Nephron progenitor cell (in vitro differentiated cells): ENCODE measurements at places on chromosomes 3 and 15.

GRCh38 chr3:177335728-177336127 is 138.4 kb upstream of the TBL1XR1 start:
- no peak for DNase-seq

- DNase-seq, result no peak
Measured at GRCh38 chr3:190676481-190676880, 162.6 kb downstream of the IL1RAP start.

- DNase-seq, result no peak
Measured at GRCh38 chr3:143291836-143292447, 172.4 kb downstream of the CHST2 start.

GRCh38 chr15:51580982-51581381 is 41.6 kb downstream of the DMXL2 start:
- DNase-seq, result no peak

- DNase-seq, result peak; percentile 11
Measured at GRCh38 chr15:93333796-93334195, 244.8 kb upstream of the RGMA start.

GRCh38 chr15:78061963-78062427 is 15.5 kb downstream of the TBC1D2B start:
- DNase-seq, result no peak

GRCh38 chr3:109382588-109382987 is 45.2 kb upstream of the DPPA4 start:
- no peak for DNase-seq

DNA sequence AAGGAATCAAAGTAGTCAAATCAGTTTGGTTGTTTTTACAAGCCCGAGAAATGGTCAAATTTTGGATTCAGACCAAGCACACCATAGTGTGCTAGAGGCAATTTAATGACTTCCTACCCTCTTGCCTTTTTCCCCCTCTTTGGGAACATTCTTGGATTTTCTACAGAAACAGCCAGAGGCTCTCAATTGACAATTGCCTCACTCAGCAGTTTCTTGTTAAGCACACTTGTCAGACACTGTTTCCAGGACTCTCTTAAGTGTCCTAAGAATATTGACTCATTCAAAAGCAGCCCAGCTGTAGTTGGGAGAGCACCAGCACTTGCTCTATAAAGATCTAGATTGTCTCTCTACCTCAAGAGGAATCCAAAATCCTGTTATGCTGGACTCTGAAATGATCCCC is 1.5 kb upstream of the SLC35G2 start:
- no peak for DNase-seq

DNA sequence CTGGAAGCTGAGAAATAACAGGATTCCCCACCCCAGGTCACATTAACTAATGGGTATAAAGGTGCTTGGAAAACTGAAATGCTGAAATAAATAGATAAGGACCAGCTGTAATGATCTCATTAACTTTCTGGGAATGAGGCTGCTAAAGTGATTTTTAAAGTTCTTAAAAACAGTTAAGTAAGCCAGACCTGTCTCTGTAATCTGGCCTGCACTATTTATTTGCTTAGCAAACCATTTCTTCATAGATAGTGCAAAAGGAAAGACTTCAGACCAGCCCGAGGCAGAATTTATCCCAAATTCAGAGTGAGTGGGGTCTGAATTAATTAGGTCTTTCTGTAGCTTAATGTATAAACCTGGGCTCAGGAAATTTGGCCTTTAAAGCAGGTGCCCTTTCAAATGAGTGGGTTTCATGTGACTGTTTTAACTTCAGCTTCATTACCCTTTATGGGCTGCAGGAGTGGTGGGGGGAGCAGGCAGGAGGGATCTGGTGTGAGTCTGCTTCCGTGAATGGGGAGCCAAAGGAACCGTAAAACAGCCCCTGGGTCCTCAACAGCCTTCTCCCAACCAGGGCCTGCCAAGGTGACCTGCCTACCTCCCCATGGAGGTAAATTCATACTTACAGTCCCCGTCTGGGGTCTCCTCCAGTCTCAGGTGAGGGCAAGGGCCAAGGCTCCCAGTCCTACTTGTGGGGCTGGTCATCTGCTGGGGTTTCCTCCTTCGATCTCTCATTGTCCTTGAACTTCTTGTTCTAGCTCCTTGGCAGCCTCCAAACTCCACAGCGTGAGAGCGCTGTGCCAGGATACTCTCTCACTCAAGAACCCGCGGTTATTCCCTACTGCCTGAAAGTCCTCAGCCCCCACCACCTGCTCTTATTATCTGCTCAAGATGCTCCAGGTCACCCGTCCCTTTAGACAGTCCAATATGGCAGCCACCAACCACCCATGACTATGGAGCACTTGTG is 31.2 kb downstream of the MAGEF1 start:
- no peak for DNase-seq

- no peak for DNase-seq
Measured at GRCh38 chr3:186102687-186103086, 6.2 kb downstream of the ETV5 start.

- no peak for DNase-seq
Measured at GRCh38 chr15:41774882-41775417, 666 bp downstream of the MAPKBP1 start.

- no peak for DNase-seq
Measured at GRCh38 chr15:66891776-66892175, 173.6 kb upstream of the SMAD3 start.

DNA sequence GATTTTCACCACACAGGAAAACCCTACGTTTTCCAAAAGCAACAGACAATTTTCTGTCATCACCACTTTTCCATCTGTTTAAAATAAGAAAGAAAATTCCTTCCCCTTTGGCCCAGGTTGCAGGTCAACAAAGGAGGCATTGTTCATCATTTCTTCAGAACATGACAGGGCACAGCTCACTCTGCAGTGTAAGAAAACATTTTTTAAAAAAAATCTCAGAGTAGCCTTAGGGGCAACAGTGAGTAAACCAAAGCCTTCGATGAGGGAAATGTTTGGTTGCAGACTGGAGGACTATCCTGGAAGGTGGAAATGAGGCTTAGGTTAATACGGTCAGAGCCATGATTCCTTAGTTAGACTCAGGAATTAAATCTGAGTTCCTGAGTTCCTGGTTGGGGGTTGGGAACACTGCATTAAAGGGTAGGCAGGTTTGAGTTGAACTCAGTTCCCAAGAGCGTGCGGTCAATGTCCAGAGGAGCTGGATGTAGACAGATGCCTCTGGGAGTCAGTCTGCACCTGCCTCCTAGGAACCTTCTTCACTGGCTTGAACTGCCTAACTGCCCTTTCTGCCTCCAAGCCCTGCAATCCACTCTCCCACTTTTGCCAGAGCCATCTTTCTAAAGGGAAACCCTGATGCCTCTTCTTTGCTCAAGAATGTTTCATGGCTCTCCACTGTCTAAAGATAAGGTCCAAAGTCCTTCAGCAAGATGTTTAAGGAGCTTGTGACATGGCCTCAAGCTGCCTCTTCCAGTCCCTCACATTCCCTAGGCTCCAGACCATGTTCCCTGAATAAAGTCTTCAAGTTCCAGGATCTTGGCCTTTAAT is 3.3 kb upstream of the HES1 start:
- DNase-seq, result no peak

DNA sequence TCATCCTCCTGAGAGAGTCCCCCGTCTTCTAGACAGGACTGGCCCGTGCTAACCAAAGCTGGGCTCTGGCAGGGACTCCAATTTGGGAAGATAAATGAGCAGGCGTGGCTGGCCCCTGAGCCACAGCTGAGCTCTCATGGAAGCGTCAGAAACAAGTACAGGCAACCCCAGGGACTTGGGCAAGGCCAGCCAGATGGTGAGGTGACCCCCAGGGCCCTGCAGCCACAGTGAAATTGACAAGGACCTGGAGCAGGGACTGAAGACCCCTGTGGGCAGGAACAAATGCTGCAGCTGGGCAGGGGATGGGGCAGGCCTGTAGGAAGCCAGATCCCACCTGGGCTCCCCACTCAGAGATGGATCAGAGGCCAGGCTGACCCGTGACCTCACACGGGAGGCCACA is 32.8 kb upstream of the CGNL1 start:
- DNase-seq, result no peak

- DNase-seq, result peak; percentile 26
Measured at GRCh38 chr15:100878648-100879047, 983 bp upstream of the ALDH1A3 start.

DNA sequence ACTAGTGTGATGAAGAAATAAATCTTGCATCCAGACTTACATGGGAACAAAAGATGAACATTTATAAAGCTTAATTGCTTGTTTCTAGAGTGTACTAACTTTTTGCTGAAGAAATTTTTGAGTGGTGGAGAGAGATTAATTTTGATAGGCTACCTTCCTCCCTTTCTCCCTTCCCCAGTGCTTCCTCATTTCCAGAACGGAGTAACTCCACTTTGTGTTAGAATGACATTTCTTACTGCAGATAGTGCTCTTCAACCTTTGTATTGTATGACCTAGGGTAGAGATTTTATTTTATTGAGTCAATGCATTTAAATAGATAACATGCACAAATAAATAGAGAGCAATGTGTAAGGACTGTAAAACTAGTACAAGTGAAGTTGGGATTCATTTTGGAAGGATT is 1.9 kb downstream of the ATP1B3 start:
- no peak for DNase-seq

DNA sequence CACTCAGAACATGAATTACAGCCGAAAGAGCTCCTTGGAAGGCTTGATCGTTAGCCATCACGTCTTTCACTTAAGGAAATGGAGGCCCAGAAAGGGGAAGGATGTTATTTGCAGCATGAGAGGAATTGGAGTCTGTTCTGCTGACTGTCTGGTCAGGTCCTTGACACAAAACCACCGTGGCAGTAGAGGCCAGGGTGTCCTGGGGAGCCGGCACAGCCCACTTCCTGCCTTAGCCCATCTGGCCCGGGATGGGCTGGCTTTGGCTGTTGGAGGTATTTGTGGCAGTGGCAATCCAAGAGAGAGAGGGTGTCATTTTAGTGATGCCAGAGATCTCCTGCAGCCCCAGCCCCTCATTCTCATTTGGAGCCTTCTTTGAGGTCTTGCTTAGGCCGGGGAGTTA is 37.4 kb downstream of the ST6GAL1 start:
- no peak for DNase-seq

GRCh38 chr15:51866751-51867150 is 37.3 kb downstream of the TMOD3 start:
- DNase-seq, result no peak

DNA sequence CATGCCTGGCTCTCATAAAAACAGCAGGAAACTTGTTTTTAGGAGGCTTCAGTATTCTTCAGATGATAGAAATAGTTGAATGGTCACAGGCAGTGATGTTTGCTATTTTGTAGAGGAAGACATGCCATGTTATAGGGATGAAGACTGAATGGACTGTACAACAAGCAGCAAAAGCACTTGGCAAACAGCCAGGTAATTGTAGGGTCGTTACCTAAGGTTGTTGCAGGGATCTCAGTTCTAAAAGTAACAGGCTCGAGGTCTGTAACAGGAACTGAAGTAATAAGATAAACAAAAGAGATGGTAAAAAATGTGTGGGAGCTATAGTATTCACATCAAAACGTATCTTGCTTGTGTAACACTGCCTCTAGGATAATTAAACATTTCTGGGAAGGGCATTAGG is 116.3 kb downstream of the TFG start:
- no peak for DNase-seq

DNA sequence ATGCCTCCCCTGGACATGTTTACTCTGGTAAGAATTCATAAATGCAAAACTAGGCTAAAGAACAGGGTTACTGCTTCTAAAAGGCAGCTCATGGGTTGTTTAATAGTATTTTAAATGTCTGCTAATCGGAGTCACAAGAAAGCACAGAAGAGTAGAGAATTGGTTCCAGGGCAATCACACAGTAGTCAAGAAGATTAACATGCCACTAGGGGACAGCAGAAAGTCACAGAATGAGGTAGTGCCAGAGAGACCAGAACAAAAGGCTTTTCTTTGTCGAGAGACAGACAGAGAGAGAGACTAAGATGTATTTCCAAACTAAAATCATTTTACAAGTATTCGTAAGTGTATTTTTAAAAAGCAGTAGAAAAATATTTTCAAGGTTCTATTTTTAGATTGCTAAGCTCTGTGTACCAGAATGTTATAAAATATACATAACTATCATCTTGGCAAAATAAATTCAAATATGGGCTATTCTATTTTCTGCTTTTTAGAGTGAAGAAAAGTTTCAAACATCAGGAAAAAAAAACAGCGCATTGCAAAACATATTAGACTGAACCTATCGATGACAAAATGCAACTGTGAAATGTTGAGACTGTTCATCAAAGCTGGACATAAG is 78.3 kb upstream of the CDIN1 start:
- peak; percentile 21 for DNase-seq

GRCh38 chr3:178202194-178202593 is 334.0 kb upstream of the KCNMB2 start:
- no peak for DNase-seq

GRCh38 chr15:101444807-101445508 is 44.5 kb downstream of the PCSK6 start:
- DNase-seq, result no peak

GRCh38 chr3:170985304-170985703 is 41.2 kb downstream of the SLC2A2 start:
- no peak for DNase-seq

DNA sequence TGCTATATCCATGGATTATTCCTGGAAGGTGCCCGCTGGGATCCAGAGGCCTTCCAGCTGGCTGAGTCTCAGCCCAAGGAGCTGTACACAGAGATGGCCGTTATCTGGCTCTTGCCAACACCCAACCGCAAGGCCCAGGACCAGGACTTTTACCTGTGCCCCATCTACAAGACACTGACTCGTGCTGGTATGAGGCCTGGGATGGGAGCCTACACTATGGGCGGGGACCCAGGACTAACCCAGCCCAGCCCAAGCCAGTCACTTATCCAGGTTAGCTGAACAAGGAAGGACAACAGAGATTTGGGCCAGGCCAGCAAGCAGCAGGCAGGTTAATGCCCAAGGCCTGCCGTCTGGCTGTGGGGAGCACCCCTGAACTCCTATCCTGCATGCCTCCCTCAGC is 45.3 kb downstream of the SEMA3G start:
- DNase-seq, result no peak

DNA sequence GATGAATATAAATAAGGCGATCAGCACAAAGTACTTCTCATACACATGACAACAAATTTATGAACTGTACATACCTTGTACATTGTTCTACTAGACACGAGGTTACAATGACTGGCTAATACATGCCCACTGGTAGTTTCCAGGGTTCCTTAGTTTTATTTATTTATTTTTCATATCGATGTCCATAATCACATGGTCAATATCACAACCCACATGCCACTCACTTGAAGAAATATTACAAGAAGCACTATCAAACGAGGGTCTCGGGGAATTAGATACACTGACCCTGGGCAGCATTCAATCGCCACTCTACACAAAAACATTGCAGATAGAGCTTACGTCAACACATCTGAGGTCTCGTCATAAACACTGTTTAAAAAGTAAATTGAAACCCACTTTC is 21.2 kb upstream of the WNT5A start:
- no peak for DNase-seq

- DNase-seq, result no peak
Measured at GRCh38 chr3:72900048-72900447, 12.2 kb downstream of the GXYLT2 start.

GRCh38 chr3:190444006-190444405 is 5.7 kb downstream of the TMEM207 start:
- DNase-seq, result no peak

- DNase-seq, result peak; percentile 88
Measured at GRCh38 chr3:184679056-184679816, 32.6 kb downstream of the MAGEF1 start.

GRCh38 chr3:71168121-71168721 is 415.3 kb downstream of the FOXP1 start:
- no peak for DNase-seq
